Esophagus squamous epithelium (tissue), 5 donors: ENCODE measurements at places on chromosomes 12 and 14.
A peak's percentile ranks its signal among the peaks of the same experiment; 100 is the strongest.

DNA sequence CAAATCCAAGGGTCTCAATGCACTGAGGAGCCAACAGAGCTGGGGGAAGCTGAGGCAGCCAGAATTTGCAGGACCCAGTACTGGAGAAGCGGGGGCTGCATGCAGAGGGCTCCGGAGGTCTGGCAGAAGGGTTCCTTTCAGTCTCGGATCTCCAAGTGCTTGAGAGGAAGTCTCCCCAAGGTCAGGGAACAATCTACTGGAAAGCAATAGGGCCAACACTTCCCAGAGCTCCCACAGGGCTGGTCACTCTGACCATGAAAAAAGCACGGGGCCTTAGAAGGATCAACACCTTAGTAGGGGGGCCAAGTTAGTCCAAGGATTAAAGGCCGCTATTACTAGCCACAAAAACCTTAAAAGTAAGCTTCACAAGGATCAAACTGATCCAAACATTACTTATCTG lies 31.7 kb downstream of the SPPL3 start:
- DNase-seq, result no peak

GRCh38 chr14:42014301-42014700 lies 407.6 kb downstream of the LRFN5 start:
- DNase-seq, result no peak

DNA sequence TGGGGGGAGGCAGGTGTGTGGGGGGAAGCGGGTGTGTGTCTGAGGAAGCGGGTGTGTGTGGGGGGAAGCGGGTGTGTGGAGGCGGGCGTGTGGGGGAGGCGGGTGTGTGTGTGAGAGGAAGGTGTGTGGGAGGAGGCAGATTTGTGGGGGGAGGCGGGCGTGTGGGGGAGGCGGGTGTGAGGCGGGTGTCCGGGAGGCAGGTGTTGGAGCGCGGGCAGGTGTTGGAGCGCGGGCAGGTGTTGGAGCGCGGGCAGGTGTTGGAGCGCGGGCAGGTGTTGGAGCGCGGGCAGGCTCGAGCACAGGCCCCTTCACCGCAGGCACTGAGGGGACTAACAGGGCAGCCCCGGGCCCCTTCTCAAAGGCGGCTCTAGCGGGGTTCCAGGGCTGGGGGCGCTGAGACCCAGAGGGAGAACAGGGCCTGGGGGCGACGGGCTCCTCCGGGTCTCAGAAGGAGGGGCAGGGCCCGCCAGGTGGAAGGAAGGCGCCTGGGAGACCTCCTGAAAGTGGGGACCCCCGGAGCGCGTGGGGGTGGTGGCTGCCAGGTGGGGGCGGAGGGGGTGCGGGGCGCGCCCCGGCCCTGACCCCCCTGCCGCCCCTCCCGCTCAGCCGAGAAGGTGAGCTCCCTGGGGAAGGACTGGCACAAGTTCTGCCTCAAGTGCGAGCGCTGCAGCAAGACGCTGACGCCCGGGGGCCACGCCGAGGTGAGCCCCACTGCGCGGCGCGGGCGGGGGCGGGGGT lies 3.2 kb downstream of the CRIP2 start:
- peak; percentile 35 for DNase-seq

GRCh38 chr12:12979731-12980259 lies 20.3 kb downstream of the HEBP1 start:
- DNase-seq, result no peak

GRCh38 chr12:113278633-113279032 lies 56.3 kb downstream of the SLC8B1 start:
- DNase-seq, result no peak

DNA sequence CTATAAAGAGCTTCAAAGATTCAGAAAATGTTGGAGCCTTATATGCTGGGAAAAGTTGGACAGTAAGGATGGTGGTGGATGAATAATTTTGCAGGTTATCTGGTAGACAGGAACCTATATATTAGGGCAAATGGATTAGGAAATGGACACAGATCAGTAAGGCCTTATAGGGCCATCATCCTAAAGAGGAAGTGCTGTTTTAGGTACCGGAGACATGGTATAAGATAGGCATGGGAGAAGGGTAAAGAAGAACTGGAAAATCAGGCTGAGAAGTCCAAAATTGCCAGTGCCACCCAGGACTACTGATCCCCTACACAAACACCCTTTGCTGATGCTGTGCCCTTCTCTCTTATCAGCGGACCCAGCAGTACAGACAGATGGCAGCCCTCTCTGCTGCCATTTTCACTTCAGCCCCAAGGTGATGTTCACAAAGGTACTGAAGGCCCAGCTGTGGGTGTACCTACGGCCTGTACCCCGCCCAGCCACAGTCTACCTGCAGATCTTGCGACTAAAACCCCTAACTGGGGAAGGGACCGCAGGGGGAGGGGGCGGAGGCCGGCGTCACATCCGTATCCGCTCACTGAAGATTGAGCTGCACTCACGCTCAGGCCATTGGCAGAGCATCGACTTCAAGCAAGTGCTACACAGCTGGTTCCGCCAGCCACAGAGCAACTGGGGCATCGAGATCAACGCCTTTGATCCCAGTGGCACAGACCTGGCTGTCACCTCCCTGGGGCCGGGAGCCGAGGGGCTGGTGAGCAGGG lies 5.5 kb downstream of the GDF11 start:
- no peak for DNase-seq

GRCh38 chr14:67557118-67557517 lies 24.0 kb downstream of the PLEKHH1 start:
- no peak for DNase-seq

DNA sequence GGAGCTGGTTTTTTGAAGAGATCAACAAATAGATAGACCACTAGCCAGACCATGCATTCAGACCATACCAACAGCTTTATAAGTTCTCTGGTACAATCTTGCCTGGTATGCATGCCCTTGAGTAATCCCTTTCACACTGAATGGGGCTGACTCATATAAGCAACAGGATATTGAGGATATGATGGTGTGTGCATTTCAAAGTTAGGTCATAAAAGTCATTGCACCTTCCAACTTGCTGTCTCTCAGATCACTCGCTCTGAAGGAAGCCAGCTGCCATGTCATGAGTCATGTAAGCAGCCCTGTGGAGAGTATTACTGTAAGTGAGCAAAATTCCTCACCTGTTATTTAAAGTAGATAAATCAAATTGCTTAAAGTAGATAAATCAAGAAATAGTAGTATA lies 45.0 kb upstream of the OR6J1 start:
- no peak for DNase-seq

- no peak for DNase-seq
These were observed 56.1 kb upstream of the MAP1LC3B2 start for GRCh38 chr12:116502989-116503496.

- no peak for DNase-seq
These were observed 5.2 kb upstream of the MAP3K9 start for GRCh38 chr14:70814466-70814865.

GRCh38 chr14:29649170-29649569 lies 278.5 kb downstream of the PRKD1 start:
- DNase-seq, result no peak

DNA sequence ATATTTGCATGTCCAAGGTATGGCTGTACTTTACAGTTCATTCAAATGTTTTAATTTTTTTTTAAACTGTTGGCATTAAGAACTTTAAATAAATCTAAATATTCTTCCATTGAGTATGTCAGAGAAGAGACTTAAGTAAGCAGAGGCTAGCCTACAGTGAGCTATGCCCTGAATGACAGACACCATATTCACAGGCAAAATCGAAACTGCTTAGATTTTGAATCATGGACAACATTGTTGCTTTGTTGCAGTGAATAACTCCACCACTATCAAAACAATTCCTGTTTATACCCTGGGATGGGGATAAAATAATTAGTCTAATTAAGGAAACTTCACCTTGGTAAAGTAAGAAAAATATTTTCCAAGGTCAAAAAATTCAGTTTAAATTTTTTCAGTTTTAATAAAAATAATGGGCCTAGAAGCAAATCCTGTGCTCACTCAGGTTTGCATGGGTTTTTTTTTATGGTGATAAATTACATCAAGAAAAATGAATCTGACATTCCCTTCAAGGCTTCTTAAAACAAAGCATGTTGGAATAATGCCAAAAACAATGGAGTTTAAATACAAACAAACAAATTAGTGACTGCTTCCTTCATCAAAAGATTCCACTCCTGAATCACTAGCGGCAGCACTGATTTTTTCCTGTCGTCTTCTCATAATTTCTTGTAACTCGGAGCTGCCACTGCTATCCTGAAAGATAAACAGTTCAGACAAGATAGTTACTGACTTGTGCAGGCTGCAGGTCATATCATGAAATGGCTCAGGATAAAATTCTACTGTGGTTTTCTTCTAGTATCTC lies 168.2 kb downstream of the EPS8 start:
- no peak for DNase-seq

- no peak for DNase-seq
These were observed 53.1 kb downstream of the SLC6A12 start for GRCh38 chr12:160858-161257.

DNA sequence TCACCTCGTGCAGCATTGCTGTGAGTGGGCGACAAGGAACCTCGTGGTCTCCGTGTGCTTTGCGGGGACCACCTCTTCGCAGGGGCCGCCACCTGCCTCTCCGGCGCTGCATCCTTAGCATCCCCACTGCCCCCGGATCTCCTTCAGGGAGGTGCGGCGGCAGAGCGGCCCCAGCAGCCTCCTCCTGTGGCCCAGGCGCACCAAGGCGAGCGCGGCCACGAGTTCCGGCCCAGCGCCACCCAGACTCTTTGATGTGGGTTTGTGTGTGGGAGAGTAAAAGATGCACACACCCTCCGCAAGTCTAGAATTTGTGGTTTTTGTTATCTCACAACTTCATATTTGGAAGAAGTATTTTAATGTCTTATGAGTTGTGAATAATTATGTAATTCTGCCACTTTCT lies 118.8 kb upstream of the DIO3 start:
- DNase-seq, result no peak

- no peak for DNase-seq
These were observed 389.1 kb downstream of the GRIN2B start for GRCh38 chr12:13592063-13592942.

GRCh38 chr12:70719672-70720420 lies 82.6 kb upstream of the PTPRB start:
- no peak for DNase-seq

- DNase-seq, result no peak
These were observed 62.2 kb downstream of the TSPAN11 start for GRCh38 chr12:30988646-30989286.

GRCh38 chr14:100317912-100318808 lies 5.0 kb upstream of the SLC25A47 start:
- DNase-seq, result no peak

DNA sequence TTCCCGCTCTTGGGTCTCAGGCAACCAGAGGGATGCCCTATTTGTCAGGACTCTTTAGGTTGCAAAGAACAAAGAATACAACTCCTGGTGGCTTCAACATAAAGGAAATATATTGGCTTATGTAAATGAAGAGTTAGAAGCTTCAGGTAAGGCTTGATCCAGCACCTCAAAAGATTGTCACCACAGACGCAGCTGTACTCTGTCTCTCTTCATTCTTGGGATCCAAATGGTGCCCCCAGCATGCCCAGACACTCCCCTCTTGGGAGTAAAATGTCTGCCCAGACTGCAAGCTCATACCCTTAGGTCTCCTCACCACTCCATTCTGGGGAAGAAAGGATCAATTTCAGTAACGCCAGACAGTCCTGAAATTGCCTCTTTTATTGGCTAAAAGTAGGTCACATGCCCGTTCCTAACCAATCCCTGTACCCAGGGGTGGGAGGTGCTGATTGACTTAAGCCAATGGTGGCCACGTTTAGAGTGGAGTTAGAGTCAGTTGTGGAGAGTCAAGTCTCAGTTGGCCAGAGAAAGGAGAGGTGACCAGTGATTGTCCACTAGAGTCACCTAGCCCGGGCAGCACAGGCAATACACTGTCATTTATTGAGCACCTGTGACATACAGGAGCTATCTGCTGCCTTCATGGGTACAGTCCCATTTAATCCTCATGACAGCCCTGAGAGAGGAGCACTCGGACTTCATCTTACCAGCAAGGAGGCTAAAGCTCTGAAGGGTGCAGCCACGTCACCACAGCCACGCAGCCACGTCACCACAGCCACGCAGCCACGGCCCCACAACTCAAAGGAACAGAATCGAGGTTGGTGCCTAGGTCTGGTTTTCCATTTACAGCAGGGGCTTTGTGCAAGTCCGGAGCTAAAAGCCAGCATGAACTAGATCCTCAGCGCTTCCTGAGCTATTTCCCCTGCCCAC lies 19.7 kb upstream of the BEGAIN start:
- DNase-seq, result no peak

DNA sequence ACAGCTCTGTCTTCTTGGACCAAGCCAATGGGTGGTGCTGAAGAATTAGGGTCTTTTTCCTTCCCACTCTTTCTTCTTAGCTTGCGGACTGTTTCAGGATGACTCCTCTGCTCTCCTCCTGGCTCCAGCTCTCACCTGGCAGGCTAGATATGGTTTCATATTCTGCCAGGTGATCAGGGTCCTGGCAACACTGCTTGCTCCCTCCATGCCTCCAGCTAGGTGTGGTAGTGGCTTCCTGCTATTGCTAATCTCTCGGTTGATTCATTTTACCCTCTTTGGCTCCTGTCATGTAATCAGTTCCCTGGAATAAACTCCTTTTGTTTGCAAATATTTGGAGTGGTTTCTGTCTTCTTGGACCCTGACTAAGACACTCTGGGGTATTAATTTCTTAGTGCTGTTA lies 4.3 kb upstream of the GZMH start:
- no peak for DNase-seq

GRCh38 chr14:67815573-67816225 lies 691 bp downstream of the ZFYVE26 start:
- no peak for DNase-seq

DNA sequence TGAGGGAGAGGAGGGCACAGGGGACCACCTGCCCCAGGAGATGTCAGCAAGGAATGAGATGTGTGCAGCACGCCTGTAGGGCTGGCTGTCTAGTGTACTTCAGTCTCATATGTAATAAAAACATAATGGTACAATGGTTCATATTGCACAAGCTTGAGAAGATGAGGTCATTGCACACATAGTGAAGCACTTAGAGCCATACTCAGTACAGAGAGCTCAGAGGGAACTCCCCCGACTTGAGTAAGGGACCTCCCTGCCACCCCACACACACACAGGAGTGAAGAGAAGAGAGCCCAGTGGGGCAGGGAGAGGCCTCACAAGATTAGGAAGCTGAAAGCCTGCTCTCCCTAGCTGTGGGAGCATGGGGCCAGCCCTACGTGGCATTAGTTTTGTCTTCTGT lies 61.5 kb downstream of the SLC6A12 start:
- DNase-seq, result no peak

- no peak for DNase-seq
These were observed 50.5 kb downstream of the ADIPOR2 start for GRCh38 chr12:1741154-1741949.

- no peak for DNase-seq
These were observed 45.6 kb downstream of the DNAH10 start for GRCh38 chr12:123807670-123808069.

DNA sequence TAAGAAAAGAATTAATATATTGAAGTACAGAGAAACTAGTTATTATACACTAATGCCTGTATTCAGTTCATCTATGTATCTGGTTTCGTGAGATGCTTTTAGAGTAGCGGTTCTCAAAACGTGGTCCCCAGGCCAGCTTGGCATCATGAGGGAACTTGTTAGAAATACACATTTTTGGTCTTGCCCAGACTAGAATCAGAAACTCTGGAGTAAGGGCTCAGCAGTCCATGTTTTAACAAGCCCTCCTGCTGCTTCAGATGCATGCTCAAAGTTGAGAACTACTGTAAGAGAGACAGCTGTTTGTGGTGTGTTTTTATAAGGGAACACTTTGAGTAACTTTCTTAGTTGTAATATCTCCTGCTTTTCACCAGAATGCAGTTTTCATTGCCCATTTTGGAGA lies 18.1 kb downstream of the GPATCH2L start:
- no peak for DNase-seq

GRCh38 chr14:36666416-36667206 lies 5.0 kb downstream of the PAX9 start:
- no peak for DNase-seq
